ENCODE measurements at places on chromosomes 16 and 17. TPM values are rescaled to one million over a fixed set of nuclear protein-coding genes. Genes with fewer than 3 reads are reported as not detected.
A peak's percentile ranks its signal among the peaks of the same experiment; 100 is the strongest.

GNAO1 gene
- polyA plus RNA-seq, result 181 TPM

DNA sequence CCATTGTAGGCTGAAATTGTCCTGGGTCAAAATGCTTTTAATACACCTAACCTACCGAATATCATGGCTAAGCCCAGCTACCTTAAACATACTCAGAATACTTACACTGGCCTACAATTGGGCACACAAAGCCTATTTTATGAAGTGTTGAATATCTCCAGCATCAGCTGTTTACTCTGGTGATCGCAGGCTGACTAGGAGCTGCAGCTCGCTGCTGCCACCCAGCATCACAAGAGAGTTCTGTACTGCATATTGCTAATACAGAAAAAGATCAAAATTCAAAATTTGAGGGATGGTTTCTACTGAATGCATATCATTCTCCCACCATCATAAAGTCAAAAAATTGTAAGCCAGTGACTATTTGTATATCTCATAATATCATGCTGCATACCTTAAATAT is 55.3 kb downstream of the ULK2 start:
- DNase-seq, result peak; percentile 17

SNRNP25 gene
- 95.9 TPM for polyA plus RNA-seq

DNA sequence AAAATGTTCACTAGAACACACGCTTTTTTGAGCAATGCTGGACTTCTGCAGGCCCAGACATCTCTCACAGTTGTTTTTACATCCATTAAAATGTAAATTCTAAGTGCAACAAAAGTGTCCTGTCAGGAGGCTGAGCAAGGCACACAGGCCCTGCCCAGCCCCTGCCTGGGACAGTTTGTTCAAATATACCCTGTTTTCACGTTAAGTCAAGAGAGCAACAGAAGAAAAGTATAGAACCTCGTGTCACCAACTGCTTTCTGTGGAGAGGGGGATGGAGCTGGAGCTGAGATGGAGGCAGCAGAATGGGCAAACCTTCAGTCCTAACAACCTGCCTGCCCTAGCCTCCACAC is 4.3 kb upstream of the HOXB2 start:
- DNase-seq, result no peak

KRT9 gene
- not detected for polyA plus RNA-seq

DNA sequence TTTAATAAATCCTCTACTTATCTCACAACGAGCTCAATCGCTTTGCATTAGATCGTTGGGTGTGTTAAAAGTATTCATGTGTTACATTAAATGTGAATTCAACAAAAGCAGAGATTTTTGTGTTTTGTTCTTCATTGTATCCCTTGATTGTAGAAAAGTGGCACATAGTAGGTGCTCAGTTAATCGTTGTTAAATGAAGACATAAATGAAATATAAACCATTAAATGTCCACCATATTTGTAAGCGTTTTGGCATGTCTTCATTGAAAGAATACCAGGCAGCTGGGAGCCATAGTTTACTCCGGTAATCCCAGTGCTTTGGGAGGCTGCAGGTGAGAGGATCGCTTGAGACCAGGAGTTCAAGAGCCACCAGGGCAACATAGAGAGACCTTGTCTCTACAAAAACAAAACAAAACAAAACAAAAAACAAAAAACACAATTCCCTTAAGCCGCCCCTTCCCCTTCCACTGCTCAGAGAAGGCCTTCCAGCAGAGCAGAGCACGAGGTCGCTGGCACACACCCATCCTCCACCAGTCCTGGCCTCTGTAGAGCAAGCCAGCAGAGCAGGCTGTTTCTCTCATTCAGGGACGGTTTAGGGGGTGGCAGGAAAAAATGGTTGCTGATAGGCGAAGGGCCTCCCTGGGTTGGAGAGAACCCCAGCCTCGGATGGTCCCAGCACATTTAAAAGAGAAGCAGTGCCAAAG is 673 bp upstream of the CHD9 start:
- peak; percentile 29 for DNase-seq

SHCBP1 gene
- polyA plus RNA-seq, result 6.0 TPM

GRCh38 chr17:64296246-64296645 is 33.2 kb upstream of the TEX2 start:
- DNase-seq, result no peak

DNA sequence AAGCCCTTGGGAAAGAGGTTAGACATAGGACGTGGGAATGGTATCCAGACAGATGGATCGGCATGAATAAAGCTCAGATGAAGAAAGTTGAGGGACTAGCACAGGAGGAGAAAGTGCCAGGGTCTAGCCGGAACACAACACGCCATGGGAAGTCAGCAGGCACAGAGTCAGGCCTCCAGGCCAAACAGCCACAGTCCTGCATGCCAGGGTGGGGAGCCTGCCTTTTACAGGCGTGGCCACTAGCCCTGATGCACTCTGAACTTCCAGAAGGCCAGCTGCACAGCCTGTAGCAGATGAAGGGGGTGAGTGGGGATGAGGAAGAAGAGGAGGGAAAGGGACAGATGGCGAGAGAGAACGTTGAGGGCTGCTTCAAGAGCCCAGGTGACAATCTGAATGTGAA is 5.2 kb downstream of the B9D1 start:
- DNase-seq, result no peak

- no peak for DNase-seq
Observed at GRCh38 chr17:43927060-43927864, 15.0 kb downstream of the PPY start.

CD79B gene
- 0.37 TPM for polyA plus RNA-seq

KIF18B gene
- polyA plus RNA-seq, result 10.9 TPM

HBA2 gene
- polyA plus RNA-seq, result 600 TPM
